ENCODE measurements at places on chromosomes 3 and 15.

DNA sequence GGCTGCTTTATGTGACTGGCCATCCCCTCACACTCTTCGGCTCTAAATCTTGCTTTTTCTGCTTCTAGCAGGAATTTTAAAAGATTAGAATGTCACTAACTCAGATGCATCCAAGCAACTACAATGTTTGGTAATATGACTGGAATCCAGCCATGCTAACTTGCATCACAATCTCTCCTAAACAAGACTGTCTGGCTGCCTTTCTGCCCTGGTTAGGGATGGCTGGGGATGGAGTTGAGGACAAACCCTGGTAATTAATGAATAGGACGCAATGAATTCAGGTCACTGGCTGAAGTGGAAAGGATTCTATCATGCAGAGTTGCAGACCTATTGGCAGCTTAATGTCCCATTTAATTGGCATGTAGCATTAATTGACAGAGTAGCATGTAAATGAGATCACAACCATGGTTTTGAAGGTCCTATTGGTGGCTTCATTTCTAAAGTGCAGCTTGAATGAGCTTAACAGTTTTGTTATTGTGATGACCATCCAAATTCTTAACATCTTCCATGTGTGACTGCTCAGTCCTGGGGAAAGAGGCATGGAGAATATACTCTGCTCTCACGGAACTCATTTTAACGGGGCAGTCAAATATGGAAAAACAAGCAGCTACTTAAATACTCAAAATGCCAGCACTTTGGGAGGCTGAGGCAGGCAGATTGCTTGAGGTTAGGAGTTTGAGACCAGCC lies 21.7 kb downstream of the NMNAT3 start:
- no peak overlapping the region for H3K27ac ChIP-seq
- no peaks in the 10 kb centered on the region for H3K27me3 ChIP-seq
- no peaks in the 10 kb centered on the region for H3K4me1 ChIP-seq
- H3K36me3 ChIP-seq = peaks cover 2% of the 10 kb centered on the region

- no peak for DNase-seq
- H3K4me1 ChIP-seq = peaks cover 13% of the 10 kb centered on the region
- H3K27me3 ChIP-seq = no peaks in the 10 kb centered on the region
- H3K27ac ChIP-seq = no peak overlapping the region
Observed at GRCh38 chr3:150710097-150710496, 6.4 kb upstream of the ERICH6 start.

- peaks cover 2% of the 10 kb centered on the region for H3K4me1 ChIP-seq
Observed at GRCh38 chr3:137105277-137105977, 147.6 kb downstream of the IL20RB start.

GRCh38 chr3:194732617-194733016 lies 46.9 kb downstream of the FAM43A start:
- H3K36me3 ChIP-seq = no peaks in the 10 kb centered on the region
- no peak for DNase-seq
- no peaks in the 10 kb centered on the region for H3K4me1 ChIP-seq
- peaks cover 12% of the 10 kb centered on the region for H3K27me3 ChIP-seq
- H3K27ac ChIP-seq = no peak overlapping the region

DNA sequence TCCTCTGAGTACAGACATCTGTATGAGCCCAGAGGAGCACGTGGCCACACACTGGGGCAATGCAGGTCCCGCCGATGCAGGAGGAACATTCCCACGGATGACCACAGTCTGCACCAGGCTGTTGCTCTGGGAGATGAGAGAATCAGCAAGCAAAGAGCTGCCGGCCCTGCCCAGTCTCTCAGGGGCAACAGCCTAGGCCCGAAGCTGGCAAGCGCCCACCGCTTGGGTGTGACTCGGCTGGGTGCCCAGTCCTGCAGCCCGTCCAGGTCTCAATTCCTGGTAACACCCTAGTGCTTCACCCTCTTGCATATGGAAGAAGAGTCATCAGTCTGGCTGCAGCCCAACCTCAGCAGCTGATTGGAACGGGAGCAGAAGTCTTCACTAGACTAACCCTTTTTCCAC lies 153.7 kb upstream of the HES1 start:
- H3K27me3 ChIP-seq = peaks cover 8% of the 10 kb centered on the region
- DNase-seq = no peak
- no peak overlapping the region for H3K4me3 ChIP-seq
- H3K27ac ChIP-seq = no peak overlapping the region
- H3K36me3 ChIP-seq = no peaks in the 10 kb centered on the region

GRCh38 chr3:68957895-68958294 lies 25.5 kb upstream of the TAFA4 start:
- peaks cover 36% of the 10 kb centered on the region for H3K27me3 ChIP-seq
- no peak for DNase-seq
- no peak overlapping the region for H3K4me3 ChIP-seq
- no peak overlapping the region for H3K27ac ChIP-seq
- no peaks in the 10 kb centered on the region for H3K36me3 ChIP-seq

DNA sequence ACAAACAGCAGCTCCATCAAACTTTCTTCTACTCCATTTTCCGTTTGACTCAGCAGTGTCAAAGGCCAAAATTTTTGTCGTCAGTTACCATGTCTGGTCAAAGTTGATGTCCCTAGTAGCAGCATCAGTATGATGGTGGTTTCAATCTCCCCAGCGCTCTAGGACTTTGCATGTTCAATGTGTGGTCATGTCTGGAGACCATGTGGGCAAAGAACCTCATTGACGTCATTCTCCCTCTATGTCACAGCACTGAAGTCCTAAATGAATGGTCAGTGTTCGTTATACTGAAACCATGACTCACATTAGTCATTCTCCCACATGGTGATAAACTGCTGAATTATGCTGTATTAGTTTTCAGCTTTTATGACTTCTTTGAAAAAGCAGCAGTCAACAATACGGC lies 23.2 kb downstream of the SHC4 start:
- peaks cover 13% of the 10 kb centered on the region for H3K27me3 ChIP-seq
- no peaks in the 10 kb centered on the region for H3K4me1 ChIP-seq
- H3K4me3 ChIP-seq = no peak overlapping the region
- no peak overlapping the region for H3K27ac ChIP-seq
- H3K36me3 ChIP-seq = no peaks in the 10 kb centered on the region
- DNase-seq = no peak

DNA sequence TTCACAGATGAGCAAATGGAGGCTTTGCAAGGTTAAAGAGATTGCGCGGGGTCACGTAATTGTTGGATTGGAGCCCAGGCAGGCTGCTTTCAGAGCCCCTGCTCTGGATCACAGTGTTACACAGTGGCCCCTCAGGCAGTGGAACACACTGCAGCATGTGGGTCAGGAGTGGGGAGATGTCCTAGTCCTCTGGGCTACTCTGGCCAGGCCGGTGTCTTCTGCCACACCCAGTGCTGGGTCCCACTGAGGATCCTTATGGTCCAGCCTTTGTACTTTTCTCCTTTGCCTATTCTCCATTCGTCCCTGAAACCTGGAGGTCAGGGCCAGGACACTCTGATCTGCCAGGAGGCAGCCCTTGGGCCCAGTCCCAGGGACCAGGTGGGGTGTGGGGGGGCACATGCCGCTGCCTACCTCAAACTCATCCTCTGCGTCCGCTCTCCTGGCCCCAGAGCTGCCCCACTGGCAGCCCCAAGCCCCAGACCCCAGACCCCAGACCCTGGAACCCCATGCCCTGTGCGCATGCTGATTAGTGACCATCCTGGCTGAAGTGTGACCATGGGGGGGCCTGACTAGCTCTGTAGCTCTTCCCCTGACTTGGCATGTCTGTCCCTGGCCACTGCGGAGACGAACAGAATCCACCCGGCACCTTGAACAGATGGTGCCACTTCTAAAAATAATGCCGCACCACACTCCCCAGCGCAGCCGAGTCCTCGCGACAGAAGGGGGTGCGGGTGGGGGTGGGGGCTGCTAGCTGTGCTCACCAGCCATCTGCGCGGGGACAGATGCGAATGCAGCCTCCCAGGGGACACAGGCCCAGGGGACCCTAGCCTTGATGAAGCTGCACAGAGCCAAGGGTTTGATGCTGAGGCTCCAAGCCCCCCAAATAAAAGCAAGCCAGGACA lies 41.6 kb downstream of the ATP2B2 start:
- DNase-seq = no peak
- no peaks in the 10 kb centered on the region for H3K36me3 ChIP-seq
- peaks cover 1% of the 10 kb centered on the region for H3K27me3 ChIP-seq
- H3K4me3 ChIP-seq = no peak overlapping the region

GRCh38 chr3:9100513-9100894 lies 137.2 kb upstream of the RAD18 start:
- H3K27ac ChIP-seq = no peak overlapping the region
- DNase-seq = no peak
- H3K4me1 ChIP-seq = no peaks in the 10 kb centered on the region
- H3K36me3 ChIP-seq = no peaks in the 10 kb centered on the region
- H3K4me3 ChIP-seq = no peak overlapping the region

DNA sequence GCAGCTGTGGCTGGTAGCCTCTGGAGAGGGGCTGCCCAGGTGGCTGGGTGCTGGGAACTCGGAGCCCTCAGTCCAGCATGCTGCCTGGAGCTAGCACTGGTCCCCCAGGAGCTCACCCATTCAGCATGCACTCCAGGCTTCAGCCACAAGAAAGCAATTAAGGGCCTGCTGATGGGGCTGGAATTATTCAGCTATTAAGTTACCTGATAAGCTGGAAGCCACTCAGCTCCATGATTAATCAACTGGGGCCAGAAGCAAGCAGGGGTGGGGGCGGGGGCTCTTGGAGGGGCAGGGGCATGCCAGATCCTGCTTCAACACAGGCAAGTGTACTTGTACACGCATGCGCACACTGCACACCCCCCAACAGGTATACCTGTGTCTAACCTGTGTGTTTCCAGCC lies 22.1 kb upstream of the TMEM115 start:
- no peaks in the 10 kb centered on the region for H3K27me3 ChIP-seq
- H3K4me3 ChIP-seq = no peak overlapping the region
- H3K36me3 ChIP-seq = no peaks in the 10 kb centered on the region
- no peak overlapping the region for H3K27ac ChIP-seq

- H3K27me3 ChIP-seq = no peaks in the 10 kb centered on the region
- H3K4me1 ChIP-seq = peaks cover 2% of the 10 kb centered on the region
- no peaks in the 10 kb centered on the region for H3K36me3 ChIP-seq
- no peak overlapping the region for H3K4me3 ChIP-seq
Observed at GRCh38 chr3:17936736-17937480, 194.5 kb upstream of the TBC1D5 start.

- peaks cover 9% of the 10 kb centered on the region for H3K27me3 ChIP-seq
- H3K27ac ChIP-seq = no peak overlapping the region
- H3K4me1 ChIP-seq = no peaks in the 10 kb centered on the region
- no peak overlapping the region for H3K4me3 ChIP-seq
- DNase-seq = peak; percentile 26
Observed at GRCh38 chr3:9862391-9863057, 17.5 kb downstream of the CIDEC start.
